Progenitor cell of endocrine pancreas (in vitro differentiated cells): ENCODE measurements at places on chromosomes 13 and 19. TPM values are rescaled to one million over a fixed set of nuclear protein-coding genes. Genes with fewer than 3 reads are reported as not detected.

DNA sequence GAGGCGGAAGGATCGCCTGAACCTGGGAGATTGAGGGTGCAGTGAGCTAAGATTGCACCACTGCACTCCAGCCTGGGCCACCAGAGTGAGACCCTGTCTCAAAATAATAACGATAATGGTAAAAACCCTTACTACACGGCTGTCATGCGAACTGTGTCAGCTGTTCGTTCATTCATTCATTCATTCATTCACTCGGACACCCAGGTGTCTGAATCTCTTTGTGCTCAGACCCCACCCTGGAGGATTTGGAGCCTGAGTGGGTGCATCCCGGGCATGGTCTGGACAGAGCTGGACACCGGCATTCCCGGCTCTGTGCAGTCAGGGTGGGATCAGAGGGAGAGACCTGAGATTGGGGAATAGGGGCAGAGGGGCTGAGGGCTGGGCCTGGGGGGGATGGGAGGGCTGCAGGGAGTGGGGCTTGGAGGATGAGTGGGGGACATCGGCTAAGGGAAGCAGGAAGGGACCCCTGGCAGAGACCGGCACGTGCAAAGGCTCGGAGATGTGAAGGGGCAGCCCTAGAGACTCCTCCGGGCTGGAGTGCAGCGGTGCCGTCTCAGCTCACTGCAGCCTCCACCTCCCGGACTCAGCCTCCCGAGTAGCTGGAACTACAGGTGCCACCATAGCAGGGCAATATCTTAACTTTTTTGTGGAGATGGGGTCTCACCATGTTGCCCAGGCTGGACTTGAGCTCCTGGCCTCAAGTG, 31.6 kb upstream of the TCF3 start:
- peaks cover 13% of the 10 kb centered on the region for H3K4me1 ChIP-seq
- no peak overlapping the region for H3K4me3 ChIP-seq
- no peak for DNase-seq
- peaks cover 7% of the 10 kb centered on the region for H3K27me3 ChIP-seq
- H3K27ac ChIP-seq: no peak overlapping the region

- H3K4me3 ChIP-seq: no peak overlapping the region
- H3K4me1 ChIP-seq: peaks cover 7% of the 10 kb centered on the region
- no peak for DNase-seq
- no peaks in the 10 kb centered on the region for H3K27me3 ChIP-seq
- H3K27ac ChIP-seq: no peak overlapping the region
Measured at GRCh38 chr19:14096272-14096992, 5.9 kb upstream of the SAMD1 start.

DNA sequence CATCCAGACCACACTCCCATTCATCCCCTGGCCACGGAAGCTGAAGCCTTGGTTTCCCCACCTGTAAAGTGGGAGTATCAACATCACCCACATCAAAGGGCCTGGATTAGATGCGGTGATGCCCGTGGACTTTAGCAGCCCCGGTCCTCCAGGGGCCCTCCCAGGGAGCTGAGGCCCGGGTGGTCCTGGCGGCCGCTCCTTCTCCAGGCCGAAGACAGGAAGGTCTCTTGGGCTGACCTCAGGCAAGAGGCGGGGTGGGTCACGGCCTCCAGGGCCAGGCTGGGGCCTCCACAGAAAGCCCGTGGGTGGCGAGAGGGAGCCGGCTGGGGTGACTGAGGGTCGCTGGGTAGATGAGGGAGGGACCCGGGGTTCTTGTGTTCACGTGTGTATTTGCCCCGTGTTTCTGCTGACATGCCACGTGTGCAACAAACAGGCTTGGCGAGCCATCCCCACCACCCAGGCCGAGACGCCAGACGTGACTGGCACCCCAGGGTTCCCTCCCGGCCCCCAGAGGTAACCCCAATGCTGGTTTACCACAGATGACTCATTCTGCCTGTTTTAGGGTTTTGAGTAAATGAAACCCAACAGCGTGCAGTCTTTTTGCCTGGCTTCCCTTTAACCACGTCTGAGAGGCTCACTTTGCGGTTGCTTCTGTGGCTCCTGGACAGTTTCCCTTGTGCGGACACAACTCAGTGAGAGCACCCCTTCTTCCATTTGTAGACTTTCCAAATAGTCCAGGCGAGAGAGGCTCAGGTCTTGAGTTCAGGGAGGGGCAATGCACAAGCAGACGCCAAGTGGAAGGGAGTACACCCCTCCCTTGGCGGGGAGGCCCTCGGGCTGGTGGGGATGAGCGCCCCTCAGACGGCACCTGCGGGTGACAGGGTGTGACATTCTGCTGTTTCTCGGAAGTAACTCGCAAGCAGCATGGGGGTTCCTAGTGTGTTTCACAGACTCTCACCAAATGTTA, 42.9 kb downstream of the C13orf46 start:
- no peak overlapping the region for H3K27ac ChIP-seq
- peaks cover 7% of the 10 kb centered on the region for H3K27me3 ChIP-seq
- DNase-seq: no peak
- peaks cover 2% of the 10 kb centered on the region for H3K4me1 ChIP-seq

The CBY2 gene
- not detected in 2 replicates for total RNA-seq

- peak overlapping the region; percentile 81 for H3K27ac ChIP-seq
- H3K27me3 ChIP-seq: no peaks in the 10 kb centered on the region
- H3K36me3 ChIP-seq: peaks cover 4% of the 10 kb centered on the region
- no peak overlapping the region for H3K4me3 ChIP-seq
Measured at GRCh38 chr19:5990289-5990797, 12.4 kb upstream of the RANBP3 start.

The LILRA5 gene
- total RNA-seq: not detected in 2 replicates

GRCh38 chr13:113545455-113545930, 39.1 kb upstream of the TFDP1 start:
- H3K4me3 ChIP-seq: no peak overlapping the region
- H3K4me1 ChIP-seq: peaks cover 37% of the 10 kb centered on the region
- DNase-seq: no peak
- H3K27ac ChIP-seq: peak overlapping the region; percentile 93
- H3K27me3 ChIP-seq: no peaks in the 10 kb centered on the region

The GJB2 gene
- total RNA-seq: 1.1 and 2.4 TPM in 2 replicates

GRCh38 chr19:2361246-2362045, 1.4 kb downstream of the TMPRSS9 start:
- H3K4me3 ChIP-seq: no peak overlapping the region
- no peak overlapping the region for H3K27ac ChIP-seq
- DNase-seq: no peak

- H3K36me3 ChIP-seq: peaks cover 9% of the 10 kb centered on the region
- H3K4me3 ChIP-seq: peak overlapping the region; percentile 69
- no peak overlapping the region for H3K27ac ChIP-seq
- H3K4me1 ChIP-seq: peaks cover 1% of the 10 kb centered on the region
Measured at GRCh38 chr19:4814625-4815425, 16.7 kb downstream of the TICAM1 start.

GRCh38 chr13:50523307-50523706, 320.2 kb downstream of the DLEU7 start:
- no peaks in the 10 kb centered on the region for H3K27me3 ChIP-seq
- H3K36me3 ChIP-seq: no peaks in the 10 kb centered on the region
- peaks cover 41% of the 10 kb centered on the region for H3K4me1 ChIP-seq

- DNase-seq: peak; percentile 77
- H3K4me1 ChIP-seq: peaks cover 6% of the 10 kb centered on the region
- H3K27me3 ChIP-seq: no peaks in the 10 kb centered on the region
- no peaks in the 10 kb centered on the region for H3K36me3 ChIP-seq
- H3K27ac ChIP-seq: peak overlapping the region; percentile 84
Measured at GRCh38 chr19:19366434-19367396, 38.8 kb upstream of the GATAD2A start.

The LILRA1 gene
- not detected in 2 replicates for total RNA-seq
